A549 treated with DMSO at 1 μM for 4 hours (cell line): ENCODE measurements at places on chromosomes 3 and 15. TPM values are rescaled to one million over a fixed set of nuclear protein-coding genes. Genes with fewer than 3 reads are reported as not detected.

The FHIT gene
- 0.48 to 1.0 TPM (median 0.78 TPM) in 5 replicates for total RNA-seq

The CSTA gene
- total RNA-seq: 0.63 to 1.2 TPM (median 1.1 TPM) in 5 replicates

The ZNF502 gene
- total RNA-seq: 1.5 to 2.6 TPM (median 1.7 TPM) in 5 replicates

The ADGRG7 gene
- total RNA-seq: not detected in 5 replicates

The CGNL1 gene
- total RNA-seq: 1.6 to 2.4 TPM (median 2.0 TPM) in 5 replicates

The CCDC54 gene
- total RNA-seq: not detected in 5 replicates

The SLC28A1 gene
- 0.08 TPM in 1 of 5 replicates, not detected in the others for total RNA-seq

The DNAH1 gene
- total RNA-seq: 0.72 to 1.1 TPM (median 0.85 TPM) in 5 replicates

The SLC9C1 gene
- total RNA-seq: not detected in 5 replicates

The ANKUB1 gene
- not detected in 5 replicates for total RNA-seq

The RTP4 gene
- total RNA-seq: not detected in 5 replicates

The ACY1 gene
- total RNA-seq: 23.8 to 27.0 TPM (median 25.0 TPM) in 5 replicates

The CRYBG3 gene
- 6.8 to 8.8 TPM (median 7.9 TPM) in 5 replicates for total RNA-seq
